ENCODE measurements at places on chromosomes 4 and X.

- no peak for DNase-seq
Observed at GRCh38 chr4:74544655-74545361, 99.9 kb downstream of the AREG start.

GRCh38 chr4:78735697-78736096 lies 40.5 kb upstream of the BMP2K start:
- DNase-seq = no peak

DNA sequence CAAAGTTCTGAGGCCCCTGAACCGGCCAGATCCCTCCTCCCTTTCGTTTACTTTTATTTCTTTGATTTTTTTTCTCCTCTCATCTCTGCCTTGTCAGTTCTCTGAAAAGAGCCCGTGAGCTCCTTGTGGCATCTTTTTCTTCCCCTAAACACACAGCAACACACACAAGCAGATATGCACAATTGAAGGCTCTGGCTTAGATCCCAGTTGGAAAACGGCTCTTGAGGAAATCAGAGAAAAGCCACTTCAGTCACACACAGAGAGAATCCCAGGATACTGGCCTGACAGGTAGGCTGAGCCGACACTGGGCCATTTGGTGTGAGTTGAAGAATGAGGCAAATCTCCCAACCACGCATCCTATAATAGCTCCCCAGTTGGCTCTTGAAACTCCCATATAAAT lies 12.9 kb downstream of the DIPK2B start:
- DNase-seq = no peak

DNA sequence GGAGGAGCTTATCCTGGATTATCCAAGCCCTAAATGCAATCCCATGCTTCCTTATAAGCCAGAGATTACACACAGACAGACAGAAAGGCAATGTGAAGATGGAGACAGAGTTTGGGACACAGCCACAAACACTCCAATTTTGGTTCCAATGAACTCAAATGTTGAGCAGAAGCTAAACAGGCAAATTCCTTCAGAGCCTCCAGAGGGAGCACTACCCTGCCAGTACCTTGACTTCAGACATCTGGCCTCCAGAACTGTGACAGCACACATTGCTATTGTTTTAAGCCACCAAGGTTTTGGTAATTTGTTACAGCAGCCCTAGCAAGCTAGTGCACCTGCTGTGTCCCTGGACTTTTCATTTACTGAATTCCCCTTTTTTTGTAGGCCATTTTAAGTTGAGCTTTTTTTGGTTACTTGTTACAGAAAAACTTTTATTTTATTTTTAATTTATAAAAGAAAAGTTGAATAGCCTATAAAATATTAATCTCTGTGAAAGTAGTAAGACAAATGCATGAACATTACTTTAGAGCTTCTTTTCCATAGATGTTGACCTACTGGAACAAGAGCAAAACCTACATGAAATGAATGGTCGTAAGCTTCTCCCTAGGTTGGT lies 33.4 kb upstream of the SRD5A3 start:
- peak; percentile 38 for DNase-seq

DNA sequence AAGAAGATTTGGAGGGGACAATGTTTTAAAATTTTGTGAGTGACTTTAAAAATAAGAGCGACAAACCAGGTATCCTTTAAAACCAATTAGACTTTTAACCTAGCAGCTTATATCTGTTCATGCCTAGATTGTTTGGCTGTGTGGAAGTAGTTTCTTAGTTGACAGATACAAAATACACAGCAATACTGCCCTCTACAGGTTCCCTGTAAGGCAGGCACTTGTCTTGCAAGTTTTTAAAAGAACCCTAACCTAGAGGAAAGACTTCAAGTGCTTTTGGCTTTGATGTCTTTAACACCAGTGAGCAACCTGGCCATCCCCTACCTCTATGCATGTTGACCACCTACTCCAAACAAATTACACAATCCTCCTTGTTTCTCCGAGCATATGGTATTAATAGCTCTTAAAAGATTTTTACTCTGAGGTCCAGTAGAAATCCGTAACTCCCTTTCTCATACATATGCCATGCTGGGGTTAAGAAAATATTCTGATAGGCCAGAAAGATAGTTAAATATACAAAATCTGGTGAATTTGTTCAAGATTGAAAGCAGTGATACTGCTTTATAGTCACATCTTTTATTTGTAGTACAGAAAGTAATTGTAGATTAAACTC lies 273.0 kb downstream of the ARHGAP24 start:
- DNase-seq = peak; percentile 27

GRCh38 chr4:38226170-38226569 lies 266.0 kb downstream of the PTTG2 start:
- DNase-seq = no peak

DNA sequence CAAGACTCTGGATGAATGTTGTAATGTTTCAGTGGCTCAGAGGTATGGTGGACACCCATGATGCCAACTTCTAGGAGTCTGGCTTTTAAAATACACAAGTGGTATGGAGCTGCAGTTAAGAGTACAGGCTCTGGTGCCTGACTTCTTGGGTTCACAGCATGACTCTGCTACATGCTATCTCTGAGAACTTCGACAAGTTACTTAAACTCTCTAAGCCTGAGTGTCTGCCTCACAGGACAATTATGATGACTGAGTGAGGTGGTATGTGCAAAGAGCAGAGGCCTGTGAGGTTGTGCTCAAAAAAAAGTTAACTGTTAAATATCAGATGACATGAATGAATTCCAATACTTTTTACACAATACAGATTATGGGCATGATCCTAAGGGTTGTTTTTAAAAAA lies 90.9 kb upstream of the SRD5A3 start:
- no peak for DNase-seq

- no peak for DNase-seq
Observed at GRCh38 chr4:61588621-61589402, 388.7 kb downstream of the ADGRL3 start.

- no peak for DNase-seq
Observed at GRCh38 chr4:3522326-3522640, 9.9 kb downstream of the LRPAP1 start.

GRCh38 chr4:70315928-70316327 lies 18.9 kb upstream of the CABS1 start:
- no peak for DNase-seq

DNA sequence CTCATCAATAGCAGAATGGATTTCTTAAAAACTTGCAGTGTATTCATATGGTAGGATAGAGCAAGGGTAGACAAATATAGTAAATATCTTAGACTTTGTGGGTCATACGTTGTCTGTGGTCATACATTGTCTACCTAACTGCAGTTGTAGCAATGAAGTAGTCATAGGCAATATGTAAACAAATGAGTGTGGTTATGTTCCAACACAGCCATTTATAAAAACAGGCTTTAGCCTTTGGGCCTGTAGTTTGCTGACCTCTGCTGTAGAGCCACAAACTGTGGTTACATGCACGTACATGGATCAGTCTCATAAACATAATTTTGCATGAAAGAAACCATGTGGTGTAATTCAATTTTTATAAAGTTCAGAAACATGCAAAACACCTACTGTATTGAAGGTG lies 98.9 kb downstream of the LARP1B start:
- no peak for DNase-seq

DNA sequence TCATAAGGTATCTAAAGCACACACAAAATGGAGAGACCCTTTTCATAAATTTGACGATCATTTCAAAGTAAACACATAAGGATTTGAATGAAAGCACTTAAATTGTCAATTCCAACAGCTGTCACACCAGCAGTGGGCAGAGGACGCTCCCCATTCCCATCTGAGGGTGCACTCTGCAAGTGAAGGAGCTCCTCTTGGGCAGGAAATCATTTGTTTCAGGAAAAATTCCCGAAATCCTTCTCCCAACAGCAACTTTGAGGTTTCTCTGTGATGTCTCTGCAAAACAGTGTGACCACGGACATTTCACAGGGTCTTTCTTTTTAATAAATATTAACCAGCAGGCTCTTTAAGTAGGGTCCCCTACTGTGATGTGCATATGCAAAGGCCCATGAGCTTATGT lies 111.0 kb downstream of the EPHA5 start:
- no peak for DNase-seq

- no peak for DNase-seq
Observed at GRCh38 chr4:1718095-1718850, 2.9 kb downstream of the TMEM129 start.

DNA sequence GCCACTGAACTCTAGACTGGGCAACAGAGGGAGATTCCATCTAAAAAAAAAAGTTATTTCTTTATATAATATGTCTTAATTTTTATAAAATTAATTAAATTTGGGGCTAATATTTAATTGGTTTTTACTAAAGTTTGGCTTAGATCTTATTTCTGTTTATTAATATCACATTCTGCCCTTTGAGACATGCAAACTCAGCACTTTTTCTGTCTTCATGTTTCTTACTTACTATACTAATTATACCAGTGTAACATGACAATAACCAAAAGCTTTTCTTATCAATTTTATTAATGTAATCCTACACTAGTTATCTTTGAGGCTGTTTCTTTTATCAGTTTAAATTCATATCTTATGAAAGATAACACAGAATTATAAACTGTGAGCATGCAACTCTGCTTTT lies 475.9 kb upstream of the GRID2 start:
- DNase-seq = no peak

DNA sequence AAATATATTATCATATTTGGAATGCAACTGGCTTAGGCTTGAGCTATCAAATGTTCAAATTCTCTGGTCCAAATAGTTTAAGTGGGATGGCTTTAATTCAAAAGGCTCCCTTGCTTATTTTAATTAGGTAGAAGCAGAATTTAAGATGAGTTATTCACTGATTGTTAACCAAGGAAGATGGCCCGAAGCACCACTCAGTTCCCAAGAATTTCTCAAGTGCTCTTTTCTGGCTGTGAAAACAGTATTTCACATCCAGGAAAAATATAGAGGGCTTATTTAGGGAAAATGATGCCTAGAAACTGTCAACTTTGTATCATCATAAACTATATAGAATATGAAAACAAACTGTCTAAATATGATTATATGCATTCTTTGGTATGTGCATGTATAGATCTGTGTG lies 246.5 kb upstream of the SFRP2 start:
- DNase-seq = no peak

DNA sequence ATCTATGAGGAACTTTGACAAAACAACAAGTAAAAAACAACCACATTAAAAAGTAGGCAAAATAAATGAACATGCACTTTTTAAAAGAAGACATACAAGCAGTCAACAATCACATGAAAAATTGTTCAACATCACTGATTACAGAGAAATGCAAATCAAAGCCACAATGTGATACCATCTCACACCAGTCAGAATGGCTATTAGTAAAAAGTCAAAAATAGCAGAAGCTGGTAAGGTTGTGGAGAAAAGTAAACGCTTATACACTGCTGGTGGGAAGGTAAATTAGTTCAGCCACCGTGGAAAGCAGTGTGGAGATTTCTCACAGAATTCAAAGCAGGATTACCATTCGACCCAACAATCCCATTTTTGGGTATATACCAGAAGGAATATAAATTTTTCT lies 17.0 kb upstream of the LNX1 start:
- no peak for DNase-seq

GRCh38 chrX:65671966-65672365 lies 4.5 kb downstream of the MSN start:
- no peak for DNase-seq

- DNase-seq = no peak
Observed at GRCh38 chrX:64437218-64437617, 42.0 kb upstream of the MTMR8 start.

GRCh38 chr4:138852681-138853080 lies 162.9 kb upstream of the NOCT start:
- no peak for DNase-seq

DNA sequence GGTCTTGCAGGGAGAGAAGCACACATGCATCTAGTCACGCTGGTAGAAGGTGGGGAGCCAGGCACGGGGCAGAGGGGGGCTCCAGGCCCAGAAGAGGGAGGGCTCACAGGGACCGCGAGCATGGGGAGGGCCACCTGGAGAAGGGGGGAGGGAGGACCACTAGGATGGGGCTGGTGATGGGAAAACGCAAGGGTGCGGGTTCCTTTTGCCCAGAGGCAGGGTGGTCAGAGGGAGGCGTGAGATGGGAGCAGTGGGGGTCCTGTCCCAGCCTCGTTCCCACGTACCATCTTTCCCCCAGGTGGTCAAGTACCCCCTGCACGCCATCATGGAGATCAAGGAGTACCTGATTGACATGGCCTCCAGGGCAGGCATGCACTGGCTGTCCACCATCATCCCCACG lies 30.7 kb downstream of the WFS1 start:
- no peak for DNase-seq

- DNase-seq = no peak
Observed at GRCh38 chr4:130559268-130559667, 1463.3 kb downstream of the C4orf33 start.

- DNase-seq = no peak
Observed at GRCh38 chr4:3342182-3342854, 49.5 kb downstream of the RGS12 start.

GRCh38 chr4:4631150-4631549 lies 89.3 kb upstream of the STX18 start:
- no peak for DNase-seq

DNA sequence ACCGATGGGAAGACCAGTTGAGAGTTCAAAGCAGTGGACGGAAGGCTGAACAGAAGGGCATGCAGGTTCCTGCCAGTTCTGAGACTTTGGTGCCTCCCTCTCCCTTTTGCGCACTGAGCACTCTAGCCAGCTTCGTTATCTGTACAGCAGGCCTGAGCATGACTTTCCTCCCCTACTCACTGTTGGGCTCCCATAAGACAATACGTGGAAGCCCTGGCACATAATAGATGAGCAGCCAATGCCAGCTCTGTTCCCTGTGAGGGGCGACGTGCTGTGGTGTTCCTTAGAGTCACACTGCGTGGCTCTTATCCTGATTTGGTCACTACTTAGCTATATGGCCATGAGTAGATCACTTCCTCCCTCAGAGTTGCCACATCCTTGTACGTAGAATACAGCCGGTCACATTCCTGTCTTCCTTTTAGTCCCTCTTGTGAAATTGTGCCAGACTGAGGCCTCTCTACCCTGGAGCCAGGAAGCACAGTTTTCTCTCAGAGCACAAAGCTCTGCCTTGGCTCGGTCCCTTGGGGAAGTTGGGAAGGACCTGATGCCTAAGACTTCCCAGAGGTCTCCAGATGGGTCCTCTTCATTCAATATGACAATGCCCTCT lies 160.4 kb upstream of the MAMLD1 start:
- DNase-seq = no peak
